ENCODE measurements at places on chromosomes 11 and 22.
A peak's percentile ranks its signal among the peaks of the same experiment; 100 is the strongest.

GRCh38 chr11:1075341-1075911, 752 bp downstream of the MUC2 start:
- peak; percentile 23 for DNase-seq

GRCh38 chr11:118648291-118648690, 31.2 kb downstream of the TREH start:
- no peak for DNase-seq

GRCh38 chr22:24376586-24376985, 50.8 kb upstream of the ADORA2A start:
- DNase-seq: no peak

GRCh38 chr11:101812546-101812945, 102.3 kb upstream of the CEP126 start:
- no peak for DNase-seq

GRCh38 chr11:1237128-1237580, 14.3 kb downstream of the MUC5B start:
- no peak for DNase-seq

GRCh38 chr11:61042961-61043540, 59.2 kb upstream of the CD5 start:
- DNase-seq: no peak

- DNase-seq: no peak
Measured at GRCh38 chr11:22416462-22416861, 78.3 kb downstream of the SLC17A6 start.

GRCh38 chr11:87355596-87355995, 317.9 kb downstream of the TMEM135 start:
- no peak for DNase-seq

DNA sequence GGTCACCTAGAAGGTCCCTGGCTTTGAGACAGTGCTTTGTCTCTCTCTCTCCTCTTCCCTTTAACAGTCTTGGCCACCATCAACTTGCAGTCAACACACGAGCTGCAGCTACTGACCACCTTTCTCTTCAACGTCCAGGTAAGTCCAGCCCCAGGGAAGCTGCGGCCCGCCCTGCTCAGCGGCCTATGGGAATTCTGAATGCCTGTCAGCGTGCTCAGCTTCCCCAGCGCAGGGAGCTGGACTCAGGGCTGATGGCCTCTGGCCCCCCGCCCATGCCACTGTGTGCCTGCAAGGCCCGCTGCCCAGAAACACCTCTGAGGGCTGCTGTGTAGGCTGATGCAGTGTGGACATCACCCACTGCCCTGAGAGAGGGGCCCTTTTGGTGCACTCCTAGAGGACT, 32.5 kb downstream of the GLB1L2 start:
- no peak for DNase-seq

DNA sequence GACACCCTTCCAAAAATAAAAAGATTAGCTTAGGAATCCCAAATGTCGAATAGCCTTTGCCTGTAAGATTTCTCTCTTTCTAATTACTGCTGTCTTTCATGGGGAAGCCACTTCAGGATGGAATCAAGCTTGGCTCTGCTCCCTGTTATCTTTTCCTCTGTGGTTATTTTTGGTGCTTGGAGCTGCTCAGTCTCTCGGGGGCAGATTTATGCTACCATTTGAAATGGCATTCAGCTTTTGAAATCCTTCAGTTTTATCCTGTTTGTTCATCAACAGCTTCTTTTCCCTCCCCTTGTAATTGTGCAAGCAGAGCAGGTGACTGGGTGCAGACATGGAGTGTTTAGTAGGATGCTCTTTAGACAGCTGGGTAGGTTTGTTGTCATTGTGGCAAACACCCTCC, 111.0 kb downstream of the DBX1 start:
- no peak for DNase-seq

- no peak for DNase-seq
Measured at GRCh38 chr22:44915441-44915840, 94.4 kb downstream of the PHF21B start.

DNA sequence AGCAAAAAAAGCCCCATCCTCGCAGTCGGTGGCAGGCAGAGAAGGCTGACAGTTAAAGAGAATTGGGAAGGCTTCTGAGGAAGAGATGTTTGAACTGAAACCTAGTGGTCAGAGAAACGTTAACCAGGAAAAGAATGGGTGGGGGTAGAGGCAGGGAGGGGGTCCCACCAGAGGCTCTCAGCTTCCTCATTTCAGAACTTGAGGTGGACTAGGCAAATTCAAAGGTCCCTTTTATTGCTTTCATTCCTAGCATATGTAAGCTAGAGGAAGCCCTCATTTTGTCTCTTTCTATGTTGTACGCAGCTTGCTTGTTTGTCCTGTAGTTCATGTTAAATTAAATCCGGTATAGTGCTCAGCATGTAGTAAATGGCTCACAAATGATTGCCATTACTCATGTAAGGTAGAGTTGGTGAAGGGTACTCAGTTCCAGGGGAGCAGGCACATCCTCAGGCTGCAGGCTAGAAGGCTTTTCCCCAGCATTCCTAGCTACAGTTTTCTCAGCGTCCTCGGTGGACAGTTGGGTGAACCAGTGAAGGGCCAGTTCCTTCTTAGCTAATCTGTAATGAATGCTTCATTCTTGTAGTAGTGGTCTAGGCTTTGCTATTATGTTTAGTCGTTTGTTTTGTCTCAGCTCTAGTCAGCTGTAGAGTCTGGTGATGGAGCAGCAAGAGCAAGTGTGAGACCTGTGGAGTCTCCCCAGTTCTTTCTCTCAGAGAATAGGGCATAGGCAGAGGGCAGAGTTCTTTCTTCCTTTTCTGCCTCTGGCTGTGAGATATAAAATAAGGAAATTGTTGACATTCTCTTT, 58.6 kb downstream of the UVRAG start:
- DNase-seq: no peak

- no peak for DNase-seq
Measured at GRCh38 chr11:75492181-75492820, 33.4 kb downstream of the GDPD5 start.

DNA sequence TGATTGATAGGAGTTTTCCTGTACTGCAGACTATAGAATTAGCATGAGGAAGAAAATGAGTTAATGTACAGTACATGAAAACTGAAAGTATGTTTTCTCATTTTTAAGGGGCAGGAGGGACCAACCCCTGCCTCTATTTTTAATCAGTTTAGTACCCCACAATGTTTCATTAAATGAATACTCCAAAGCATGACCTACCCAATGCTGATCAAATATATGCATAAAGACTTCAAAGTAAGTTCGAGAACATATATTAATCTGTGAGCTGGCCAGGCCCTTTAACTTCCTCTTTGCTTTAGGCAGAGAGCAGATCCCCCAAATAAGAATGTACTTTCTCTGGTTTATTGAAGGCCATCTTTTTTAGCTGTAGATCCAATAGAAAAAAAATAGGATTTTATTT, 161.0 kb downstream of the FCHSD2 start:
- DNase-seq: no peak

GRCh38 chr11:57155838-57156607, 25.7 kb upstream of the LRRC55 start:
- DNase-seq: no peak

DNA sequence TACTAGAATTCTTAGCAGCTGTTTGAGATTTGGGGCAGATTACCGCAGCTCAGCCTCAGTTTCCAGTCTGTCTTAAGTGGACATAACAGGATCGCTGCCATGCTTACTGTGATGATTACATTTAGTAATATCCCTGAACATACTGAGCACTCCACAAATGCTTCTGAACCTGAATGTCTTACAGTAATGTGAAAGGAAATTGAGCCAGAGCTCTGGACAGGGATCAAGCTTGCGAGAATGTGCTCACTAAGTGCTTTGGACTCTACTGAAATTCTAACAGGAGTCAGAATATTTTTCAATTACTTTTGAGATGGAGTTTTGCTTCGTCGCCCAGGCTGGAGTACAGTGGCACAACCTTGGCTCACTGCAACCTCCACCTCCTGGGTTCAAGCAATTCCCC, 118.6 kb upstream of the RASSF10 start:
- DNase-seq: no peak

- DNase-seq: no peak
Measured at GRCh38 chr11:17578958-17579357, 31.9 kb downstream of the OTOG start.

- DNase-seq: no peak
Measured at GRCh38 chr22:45302751-45303150, 7.0 kb upstream of the FAM118A start.

- peak; percentile 79 for DNase-seq
Measured at GRCh38 chr11:111735262-111736116, 30.7 kb downstream of the PPP2R1B start.

DNA sequence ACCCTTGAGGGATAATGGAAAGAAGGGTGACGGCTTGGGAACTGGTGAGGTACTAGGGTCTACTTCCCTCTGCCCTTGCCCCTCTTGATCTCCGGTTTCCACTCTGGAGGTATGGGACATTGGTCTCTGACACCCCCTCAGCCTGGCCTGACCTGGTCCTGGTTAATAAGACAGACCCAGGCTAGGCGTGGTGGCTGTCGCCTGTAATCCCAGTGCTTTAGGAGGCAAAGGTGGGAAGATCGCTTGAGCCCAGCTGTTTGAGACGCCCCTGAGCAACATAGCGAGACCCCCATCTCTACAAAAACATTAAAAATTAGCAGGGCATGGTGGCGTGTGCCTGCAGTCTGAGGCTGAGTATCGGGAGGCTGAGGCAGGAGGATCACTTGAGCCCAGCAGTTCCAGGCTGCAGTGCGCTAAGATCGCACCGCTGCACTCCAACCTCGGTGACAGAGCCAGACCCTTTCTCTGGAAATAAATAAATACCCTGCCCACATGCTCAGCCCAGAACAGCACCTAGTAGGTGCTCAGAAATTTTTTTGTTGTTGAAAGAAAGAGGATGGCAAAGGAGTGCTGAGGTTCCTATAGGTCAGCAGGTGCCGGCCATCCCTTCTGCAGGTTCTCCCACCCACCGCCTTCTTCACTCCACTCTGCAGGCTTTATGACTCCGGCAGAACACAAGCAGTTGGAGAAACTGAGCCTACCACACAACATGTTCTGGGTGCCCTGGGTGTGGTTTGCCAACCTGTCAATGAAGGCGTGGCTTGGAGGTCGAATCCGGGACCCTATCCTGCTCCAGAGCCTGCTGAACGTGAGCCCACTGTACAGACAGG, 6.3 kb downstream of the BEST1 start:
- no peak for DNase-seq

GRCh38 chr11:116333001-116333535, 439.7 kb downstream of the BUD13 start:
- no peak for DNase-seq

GRCh38 chr11:94948070-94948617, 25.2 kb downstream of the CWC15 start:
- DNase-seq: no peak

DNA sequence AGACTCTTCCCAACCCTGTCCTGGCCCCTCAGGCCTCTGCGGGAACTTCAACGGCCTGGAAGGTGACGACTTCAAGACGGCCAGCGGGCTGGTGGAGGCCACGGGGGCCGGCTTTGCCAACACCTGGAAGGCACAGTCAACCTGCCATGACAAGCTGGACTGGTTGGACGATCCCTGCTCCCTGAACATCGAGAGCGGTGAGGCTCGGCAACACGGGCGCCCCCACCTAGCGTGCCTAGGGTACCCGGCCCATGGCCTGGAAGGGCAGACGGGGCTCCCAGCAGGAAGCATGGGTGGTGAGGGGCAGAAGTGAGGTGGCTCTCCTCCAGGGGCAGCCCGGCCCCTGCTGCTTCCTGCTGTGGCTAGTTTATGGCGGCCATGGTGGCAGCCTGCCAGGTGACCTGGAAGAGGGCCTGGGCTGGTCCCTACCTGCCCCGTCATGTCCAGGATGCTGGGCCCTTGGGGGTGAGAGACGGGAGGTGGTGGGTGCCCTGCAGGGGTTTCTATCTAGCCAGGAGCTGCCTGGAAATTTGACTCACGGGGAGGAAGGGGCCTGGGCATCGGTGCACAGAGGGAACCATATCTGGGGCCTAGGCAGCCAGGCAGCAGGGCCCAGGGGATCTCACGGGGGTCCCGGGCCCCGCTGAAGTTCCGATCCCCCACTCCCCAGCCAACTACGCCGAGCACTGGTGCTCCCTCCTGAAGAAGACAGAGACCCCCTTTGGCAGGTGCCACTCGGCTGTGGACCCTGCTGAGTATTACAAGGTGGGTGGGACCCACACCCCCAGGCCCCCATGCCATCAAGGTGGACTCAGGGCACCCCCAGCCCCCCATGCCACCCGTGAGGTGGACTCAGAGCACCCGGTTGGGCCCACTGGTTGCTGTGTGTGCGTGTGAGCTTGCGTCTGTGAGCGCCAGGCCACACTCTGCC, 9.2 kb downstream of the MUC2 start:
- no peak for DNase-seq

GRCh38 chr11:44858796-44859527, 91.7 kb downstream of the TP53I11 start:
- no peak for DNase-seq

- DNase-seq: no peak
Measured at GRCh38 chr11:71979094-71979493, 19.6 kb upstream of the IL18BP start.

DNA sequence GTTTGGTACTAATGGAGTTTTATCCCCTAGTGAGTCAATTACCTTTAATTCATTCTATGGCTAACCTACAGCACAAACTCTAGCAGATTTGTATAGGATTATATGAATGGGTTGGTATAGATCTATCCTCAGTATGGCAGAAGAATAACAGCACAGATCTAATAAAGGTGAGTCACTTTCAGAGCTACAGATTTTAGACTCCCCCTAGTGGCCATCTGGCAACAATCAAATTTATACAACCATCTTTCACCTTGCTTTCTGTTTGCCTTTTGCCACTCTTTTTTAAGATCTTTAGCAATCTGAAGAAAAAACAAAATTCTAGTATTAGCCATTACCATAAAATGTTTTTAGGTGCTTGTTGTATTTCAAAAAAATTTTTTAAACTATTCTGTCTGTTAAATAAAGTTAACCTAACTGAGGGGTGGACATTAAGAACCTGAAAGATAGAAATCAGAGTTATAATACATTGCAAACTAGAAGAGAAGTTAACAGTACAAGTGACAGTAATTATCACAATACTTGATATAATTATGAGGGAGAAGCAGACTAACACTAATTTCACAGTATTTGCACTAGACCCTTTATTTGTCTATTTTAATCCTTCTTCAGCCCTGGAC, 25.8 kb downstream of the DDIAS start:
- no peak for DNase-seq

DNA sequence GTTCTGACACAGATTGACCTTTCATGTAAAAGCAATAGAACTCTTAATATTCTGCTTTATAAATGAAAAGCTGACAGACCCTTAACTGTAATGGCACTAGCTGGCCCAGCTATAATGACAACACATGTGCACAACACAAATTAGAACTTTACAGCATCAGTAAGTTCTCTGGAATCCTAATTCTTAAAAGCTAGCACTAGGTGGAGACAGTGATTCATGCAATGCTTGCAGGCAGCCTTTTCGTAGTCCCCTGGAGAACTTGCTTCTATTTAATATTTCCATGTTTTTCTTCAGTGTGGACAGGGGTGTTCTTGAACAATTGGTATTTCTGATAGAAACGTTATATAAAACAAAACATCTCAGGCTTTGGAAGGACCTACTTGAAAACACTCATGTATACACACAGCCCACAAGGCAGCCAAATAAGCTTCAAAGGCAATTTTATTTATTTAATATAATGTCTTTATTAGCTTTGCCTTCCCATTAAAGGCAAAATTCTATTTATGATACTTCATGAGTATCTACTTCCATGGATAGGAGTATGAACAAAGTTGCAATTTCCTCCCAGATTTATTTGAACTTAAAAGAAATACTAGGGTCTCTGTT, 374.3 kb upstream of the MPPED2 start:
- DNase-seq: no peak
